Activated T-helper 1 cell treated with anti-CD3 and anti-CD28 coated beads, Interleukin-2, amount 50 U/mL, for 16 hours (primary cell): ENCODE measurements at places on chromosomes 16 and 17.

- DNase-seq = no peak
Measured at GRCh38 chr17:60554377-60554788, 28.3 kb upstream of the APPBP2 start.

- no peak for DNase-seq
Measured at GRCh38 chr16:11326084-11326736, 19.0 kb upstream of the RMI2 start.

DNA sequence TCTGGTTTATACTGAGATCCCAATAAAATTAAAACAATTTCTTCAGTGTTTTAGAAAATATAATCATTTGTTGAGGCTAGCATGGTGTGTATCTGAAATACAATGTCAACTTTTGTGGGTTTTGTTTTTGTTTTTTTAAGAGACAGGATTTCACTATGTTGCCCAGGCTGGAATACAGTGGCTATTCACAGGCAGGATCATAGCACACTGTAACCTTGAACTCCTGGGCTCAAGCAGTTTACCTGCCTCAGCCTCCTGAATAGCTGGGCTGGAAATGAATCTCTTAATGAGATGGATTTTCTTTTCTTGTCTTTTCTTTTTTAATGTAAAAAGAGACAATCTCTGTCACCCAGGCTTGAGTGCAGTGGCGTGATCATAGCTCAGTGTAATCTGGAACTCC lies 12.1 kb downstream of the DDX42 start:
- DNase-seq = no peak

GRCh38 chr17:79835953-79836509 lies 3.2 kb downstream of the CBX4 start:
- DNase-seq = no peak

- DNase-seq = no peak
Measured at GRCh38 chr16:85350973-85351372, 238.7 kb upstream of the CIBAR2 start.

GRCh38 chr17:80523956-80524712 lies 20.5 kb upstream of the RPTOR start:
- no peak for DNase-seq

- DNase-seq = no peak
Measured at GRCh38 chr17:49527927-49528651, 33.0 kb downstream of the NGFR start.

- no peak for DNase-seq
Measured at GRCh38 chr16:1158456-1159324, 5.8 kb downstream of the CACNA1H start.

DNA sequence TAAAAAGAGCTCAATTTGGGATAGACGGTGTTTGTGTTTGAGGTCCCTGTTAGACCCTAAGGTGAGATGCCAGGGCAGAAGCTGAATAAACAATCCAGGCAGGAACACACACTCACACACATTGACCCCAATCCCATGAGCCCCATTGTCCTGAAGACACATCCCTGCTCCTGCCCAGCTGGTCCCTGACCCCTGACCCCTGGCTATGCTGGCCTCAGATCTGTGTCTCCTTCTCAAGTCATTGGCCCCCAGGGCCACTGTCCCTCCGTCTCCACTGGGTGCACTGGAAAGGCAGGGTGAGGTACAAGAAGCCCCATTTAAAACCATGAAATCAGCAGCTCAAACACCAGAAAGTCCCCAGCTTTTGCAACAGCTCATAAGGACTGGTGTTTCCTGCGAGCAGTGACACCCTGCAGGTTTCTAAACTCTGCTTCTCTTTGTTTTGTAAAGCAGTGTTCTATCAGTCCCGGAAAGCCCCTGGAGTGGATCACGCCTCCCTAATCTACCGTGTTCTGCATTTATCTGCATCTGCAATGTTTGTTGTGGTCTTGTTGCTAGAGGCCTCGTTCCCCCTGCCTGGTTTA lies 18.0 kb upstream of the ASGR2 start:
- DNase-seq = no peak
